ENCODE measurements at places on chromosomes 11 and 22. TPM values are rescaled to one million over a fixed set of nuclear protein-coding genes. Genes with fewer than 3 reads are reported as not detected.

DNA sequence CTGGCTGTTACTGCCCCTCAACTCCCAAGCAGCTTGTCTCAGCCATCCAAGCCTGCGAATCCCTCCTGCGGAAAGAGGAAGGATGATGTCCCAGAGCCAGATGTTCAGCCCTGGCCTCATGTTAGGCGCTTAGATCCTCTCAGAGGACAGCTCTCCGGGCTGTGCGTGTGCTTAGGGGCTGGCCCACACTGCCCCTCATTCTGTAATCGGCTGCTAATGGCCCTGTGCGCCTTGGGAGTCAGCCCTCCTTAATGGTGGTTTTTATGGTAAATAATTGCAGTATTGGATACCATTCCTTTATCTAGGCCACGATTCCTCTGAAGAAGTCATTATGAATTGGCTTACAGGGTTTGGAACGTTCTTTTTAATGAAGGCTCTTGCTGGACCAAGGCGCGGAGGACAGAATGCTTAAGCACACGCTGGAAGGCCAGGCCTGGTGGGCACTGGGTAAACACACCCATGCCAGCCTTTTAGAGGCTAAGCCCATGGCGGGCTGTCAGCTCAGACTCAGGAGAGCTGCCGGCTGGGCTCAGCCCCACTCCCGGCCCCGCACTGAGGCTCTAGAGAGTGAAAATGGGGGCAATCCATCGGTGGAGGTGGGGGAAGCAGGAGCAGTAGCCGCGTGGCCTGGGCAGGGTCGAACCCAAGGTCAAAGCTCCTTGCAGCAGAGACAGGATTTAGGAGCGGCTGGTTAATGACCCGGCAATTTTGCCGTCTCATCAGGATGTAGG lies 1157.5 kb downstream of the BRD1 start:
- ATAC-seq, result no peak

DNA sequence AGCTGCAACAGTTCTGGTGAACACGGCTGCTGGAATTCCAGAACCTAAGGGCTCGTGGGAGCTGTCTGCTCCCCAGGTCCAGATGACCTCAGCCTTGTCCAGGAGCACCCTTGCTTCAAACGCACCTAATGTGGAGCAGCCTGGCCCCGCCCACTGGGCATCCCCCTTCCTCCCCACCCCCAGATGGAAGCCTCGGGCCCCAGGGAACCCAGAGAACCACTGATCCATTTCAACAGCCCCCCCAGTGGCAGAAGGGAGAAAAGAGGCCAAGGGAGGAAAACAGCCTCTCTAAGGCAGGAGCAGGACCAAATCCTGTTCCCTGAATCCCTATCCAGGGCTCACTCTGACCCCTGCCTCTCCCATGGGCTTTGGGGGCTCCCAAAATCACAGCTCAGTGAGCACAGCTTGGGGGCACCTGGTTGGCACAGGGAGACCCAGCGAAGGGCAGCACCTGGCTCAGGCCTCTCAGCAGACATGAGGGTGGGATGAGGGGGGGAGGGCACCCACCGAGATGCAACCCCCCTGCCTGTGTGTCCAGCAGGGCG lies 1.2 kb downstream of the CYTH4 start:
- ATAC-seq, result no peak

DNA sequence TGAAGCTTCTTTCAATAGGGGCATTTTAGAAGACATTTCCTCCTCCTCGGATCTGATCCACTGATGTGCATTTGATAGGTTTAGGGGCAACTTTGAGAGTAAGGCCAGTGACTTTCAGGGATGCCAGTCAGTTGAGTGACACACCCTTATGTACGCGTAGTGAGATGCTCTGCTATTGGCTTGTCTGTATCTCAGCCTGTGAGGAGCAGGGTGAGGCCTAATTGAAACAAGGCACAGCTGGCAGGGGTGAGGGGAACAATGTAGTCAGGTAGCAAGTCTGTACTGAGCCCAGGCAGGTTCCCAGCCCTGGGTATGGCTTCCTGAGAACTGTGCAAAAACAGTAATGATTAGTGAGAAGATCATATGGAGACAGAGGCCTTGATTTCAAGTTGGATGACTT lies 61.5 kb downstream of the STIM1 start:
- no peak for ATAC-seq

- no peak for ATAC-seq
Observed at GRCh38 chr11:33160136-33160535, 1.1 kb downstream of the CSTF3 start.

DNA sequence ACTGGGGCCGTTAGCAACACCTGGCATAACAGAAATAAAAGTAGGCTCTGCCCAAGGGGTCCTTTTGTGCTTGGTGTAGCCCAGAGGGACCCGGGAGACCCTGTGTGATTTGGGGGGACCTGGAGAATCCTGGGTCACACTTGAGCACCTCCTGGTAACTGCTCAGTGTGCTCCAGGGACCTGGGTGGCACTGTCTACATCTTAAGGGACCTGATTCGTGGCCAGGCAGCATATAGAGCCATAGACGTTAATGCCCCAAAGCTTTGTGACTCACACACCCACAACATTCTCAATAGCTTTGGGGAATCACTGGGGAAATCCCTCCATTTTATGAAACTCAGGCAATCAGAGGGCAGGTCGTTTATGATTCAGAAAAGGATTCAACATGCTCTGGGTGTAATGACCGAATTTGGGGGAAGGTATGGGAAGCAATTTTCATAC lies 3.6 kb upstream of the IGF2 start:
- no peak for ATAC-seq

- no peak for ATAC-seq
Observed at GRCh38 chr22:23496445-23496833, 83.7 kb downstream of the IGLL1 start.

DNA sequence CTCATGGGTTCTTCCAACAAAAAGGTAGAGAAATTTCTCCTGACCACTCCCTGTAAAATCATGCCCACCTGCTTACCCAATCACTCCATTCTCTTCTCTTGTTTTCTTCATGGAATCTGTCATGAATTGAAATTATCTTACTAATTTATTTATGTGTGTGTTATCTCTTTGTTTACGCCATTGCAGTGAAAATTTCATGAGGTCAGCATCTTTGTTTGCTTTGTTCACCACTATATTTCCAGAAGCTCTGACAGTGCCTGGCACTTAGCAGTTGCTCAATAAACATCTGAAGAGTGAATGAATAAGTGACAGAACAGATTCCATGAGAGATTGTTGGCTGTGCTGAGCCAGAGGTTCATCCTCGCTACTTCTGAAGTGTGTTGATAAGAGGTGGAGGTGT lies 329.5 kb downstream of the NXPE2 start:
- no peak for ATAC-seq

GRCh38 chr11:27116684-27117083 lies 76.1 kb downstream of the BBOX1 start:
- ATAC-seq, result no peak

- ATAC-seq, result no peak
Observed at GRCh38 chr11:124977006-124977405, 23.0 kb downstream of the CCDC15 start.

DNA sequence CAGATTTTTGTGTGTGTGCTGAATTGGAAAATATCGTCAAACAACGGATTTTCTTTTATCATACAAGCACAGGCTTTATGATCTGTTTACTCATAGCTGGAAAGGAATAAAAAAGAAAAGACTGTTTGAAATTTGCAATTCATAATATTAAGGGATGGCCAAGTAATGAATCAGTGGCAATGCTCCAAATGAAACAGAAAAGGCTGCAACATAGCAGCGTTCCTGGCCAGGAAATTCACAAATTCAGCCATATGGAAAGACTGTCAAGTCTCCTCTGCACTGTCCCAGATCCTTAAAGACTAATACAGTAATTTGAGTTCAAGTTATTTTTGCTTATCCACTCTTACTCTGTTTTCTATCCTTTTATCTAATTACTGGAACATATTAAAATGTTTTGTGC lies 98.2 kb downstream of the MSANTD4 start:
- peak; percentile 96 for ATAC-seq

GRCh38 chr11:1447845-1448825 lies 38.4 kb downstream of the MOB2 start:
- no peak for ATAC-seq

GRCh38 chr11:111335549-111335948 lies 37.2 kb downstream of the POU2AF3 start:
- ATAC-seq, result no peak

GRCh38 chr22:44098966-44099530 lies 74.9 kb downstream of the PARVB start:
- ATAC-seq, result peak; percentile 16

- peak; percentile 73 for ATAC-seq
Observed at GRCh38 chr11:85589373-85589772, 37.8 kb downstream of the DLG2 start.

- ATAC-seq, result no peak
Observed at GRCh38 chr22:33327348-33327860, 269.2 kb upstream of the SYN3 start.

- no peak for ATAC-seq
Observed at GRCh38 chr11:96303980-96304379, 39.0 kb downstream of the MAML2 start.

Gene GSTT2B
- not detected for total RNA-seq

Gene SLC6A5
- 2.3 TPM for total RNA-seq

Gene GAB4
- total RNA-seq, result 0.10 TPM

Gene TBX10
- total RNA-seq, result 0.49 TPM

Gene C1QTNF4
- 2.6 TPM for total RNA-seq

Gene NXPE4
- total RNA-seq, result not detected

Gene CD3D
- total RNA-seq, result not detected
